GM06990 (cell line): ENCODE measurements at places on chromosomes 13 and 19.

DNA sequence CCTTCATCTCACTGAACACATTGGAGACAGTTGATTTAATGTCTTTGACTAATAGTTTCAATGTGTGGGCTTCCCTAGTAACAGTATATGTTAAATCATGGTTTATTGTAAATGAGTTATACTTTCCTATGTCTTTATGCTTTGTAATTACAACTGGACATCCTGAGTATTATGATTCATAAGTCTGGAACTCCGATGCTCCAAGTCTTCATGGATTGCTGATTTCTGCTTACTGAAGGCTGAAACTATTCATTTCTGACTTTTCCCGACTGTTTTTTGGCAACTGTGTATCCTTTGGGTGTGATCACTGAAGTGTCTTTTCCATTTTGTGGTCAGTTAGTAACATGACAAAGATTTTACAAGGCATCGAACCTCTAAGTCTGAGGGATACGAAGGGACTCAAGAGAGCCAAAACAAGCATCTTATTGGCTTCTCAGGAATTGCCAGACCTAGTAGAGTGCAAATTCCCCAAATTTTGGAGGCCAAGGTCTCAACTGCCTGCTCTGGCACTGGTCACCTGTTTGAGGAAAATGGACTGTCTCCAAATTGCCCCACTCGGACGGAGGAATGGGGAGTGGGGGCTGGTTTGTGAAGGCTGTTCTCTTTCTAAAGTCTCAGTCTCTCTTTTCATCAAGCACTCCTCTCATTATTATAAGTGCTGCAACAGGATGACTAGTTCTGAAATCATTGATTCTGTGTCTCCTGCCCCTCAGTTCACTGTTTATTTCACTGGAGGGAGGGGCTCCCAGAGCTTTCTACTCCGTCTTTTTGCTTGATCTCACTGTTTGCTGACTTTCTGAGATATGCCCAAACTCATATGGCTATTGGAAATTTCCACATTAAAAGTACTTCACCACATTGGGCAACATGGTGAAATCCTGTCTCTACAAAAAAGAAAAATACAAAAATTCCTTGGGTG, 20.2 kb upstream of the CD70 start:
- DNase-seq, result no peak

DNA sequence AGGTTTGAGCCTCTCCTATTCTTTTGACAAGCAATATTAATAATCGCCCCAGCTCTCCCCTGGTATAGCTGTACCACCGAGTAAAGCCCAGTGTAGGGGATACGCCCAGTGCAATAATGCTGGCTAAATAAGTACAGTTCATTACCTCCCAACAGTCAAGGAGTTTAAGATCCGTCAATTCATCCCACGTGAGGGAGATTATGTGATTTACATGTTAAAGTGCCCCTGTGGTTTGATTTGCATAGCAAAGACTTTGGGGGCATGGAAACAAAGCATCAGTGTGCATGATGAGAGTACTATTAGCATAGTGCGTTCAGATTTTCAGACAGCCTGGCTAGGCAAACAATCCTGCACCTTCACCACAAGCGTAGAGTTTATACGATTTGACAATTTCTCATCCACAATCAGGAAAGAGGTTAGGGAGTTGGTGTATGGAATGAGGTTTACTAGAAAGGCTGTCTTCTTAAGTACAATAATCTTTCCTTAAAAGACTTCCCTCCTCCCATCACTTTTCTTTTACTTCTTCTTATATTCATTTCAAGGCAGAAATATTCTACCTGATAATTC, 754.0 kb downstream of the DIAPH3 start:
- no peak for DNase-seq

- no peak for DNase-seq
Measured at GRCh38 chr13:49246850-49247642, 679 bp upstream of the CDADC1 start.

DNA sequence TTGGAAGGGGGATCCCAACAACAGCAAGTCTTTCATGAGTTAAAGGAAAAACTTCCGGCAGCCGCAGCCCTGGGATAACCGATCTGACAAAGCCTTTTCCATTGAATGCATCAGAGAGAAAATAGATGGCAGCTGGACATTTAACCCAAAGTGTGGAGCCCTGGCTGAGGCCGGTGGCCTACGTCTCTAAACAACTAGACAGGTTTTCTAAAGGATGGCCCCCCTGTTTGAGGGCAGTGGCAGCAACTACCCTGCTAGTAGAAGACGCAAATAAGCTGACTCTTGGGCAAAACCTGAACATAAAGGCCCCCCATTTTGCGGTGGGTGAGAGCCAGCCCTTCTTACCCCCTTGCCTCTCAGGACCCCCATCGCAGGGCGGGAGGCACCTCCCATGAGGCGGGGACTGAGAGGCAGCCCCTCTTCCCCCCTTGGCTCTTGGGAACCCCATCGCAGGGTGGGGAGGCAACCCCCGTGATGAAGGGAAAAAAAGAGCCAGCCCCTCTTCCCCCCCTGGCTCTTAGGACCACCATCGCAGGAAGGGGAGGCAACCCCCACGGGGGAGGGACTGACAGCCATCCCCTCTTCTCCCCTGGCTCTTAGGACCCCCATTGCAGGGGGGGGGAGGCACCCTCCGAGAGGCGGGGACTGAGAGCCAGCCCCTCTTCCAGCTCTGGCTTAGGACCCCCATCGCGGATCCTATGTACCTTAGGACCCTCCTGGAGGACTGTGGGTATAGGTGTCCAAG, 2422.9 kb upstream of the PCDH20 start:
- DNase-seq, result no peak
